ENCODE measurements at places on chromosomes 13 and 19. TPM values are rescaled to one million over a fixed set of nuclear protein-coding genes. Genes with fewer than 3 reads are reported as not detected.

DNA sequence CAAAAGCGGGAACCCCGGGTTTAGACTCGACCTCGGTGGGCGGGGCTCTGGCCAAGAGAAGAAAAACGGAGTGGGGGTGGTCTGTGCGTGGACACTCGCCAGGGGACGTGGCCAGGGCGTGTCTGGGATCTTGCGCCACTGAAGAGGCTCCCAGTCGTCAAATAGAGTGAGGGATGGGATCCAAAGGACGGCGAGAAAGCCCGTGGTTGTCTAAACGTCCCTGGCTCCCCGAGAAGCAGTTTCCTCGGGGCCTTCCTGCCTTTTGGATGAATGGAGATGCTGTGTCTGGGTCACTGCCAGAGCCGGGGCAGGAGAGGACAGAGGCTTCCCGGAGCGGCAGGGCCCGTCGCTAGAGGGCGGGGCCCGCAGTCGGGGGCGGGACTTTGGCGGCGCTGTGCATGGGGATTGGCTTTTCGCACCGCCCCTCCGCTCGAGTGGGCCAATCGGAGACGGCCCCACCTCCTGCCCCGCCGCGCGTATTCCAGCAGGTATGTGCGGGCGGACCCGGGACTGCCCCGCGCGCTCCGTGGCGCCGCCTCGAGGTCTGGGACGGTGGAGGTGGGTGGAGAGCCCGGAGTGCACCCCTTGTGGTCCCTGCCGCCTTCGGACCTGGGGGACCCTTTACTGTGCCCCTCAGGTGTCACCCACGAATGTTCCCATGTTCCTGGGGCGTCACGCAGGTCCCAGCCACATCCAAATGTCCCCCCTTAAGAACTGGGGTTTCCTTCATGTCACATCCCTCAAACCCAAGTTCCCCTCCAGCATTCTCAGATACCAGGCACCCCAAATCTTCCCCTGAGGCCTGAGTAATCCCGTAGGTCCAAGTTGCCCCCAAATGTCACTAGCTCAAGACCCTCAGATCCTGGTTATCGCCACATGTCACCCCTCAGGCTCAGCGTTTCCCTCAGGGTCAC, 38.3 kb downstream of the ZSWIM4 start:
- peak; percentile 92 for DNase-seq
- H3K4me1 ChIP-seq, result peaks cover 14% of the 10 kb centered on the region

- peaks cover 8% of the 10 kb centered on the region for H3K4me1 ChIP-seq
- no peak for DNase-seq
- peaks cover 5% of the 10 kb centered on the region for H3K36me3 ChIP-seq
- H3K27ac ChIP-seq, result no peak overlapping the region
Observed at GRCh38 chr13:106161146-106161545, 374.3 kb downstream of the EFNB2 start.

DNA sequence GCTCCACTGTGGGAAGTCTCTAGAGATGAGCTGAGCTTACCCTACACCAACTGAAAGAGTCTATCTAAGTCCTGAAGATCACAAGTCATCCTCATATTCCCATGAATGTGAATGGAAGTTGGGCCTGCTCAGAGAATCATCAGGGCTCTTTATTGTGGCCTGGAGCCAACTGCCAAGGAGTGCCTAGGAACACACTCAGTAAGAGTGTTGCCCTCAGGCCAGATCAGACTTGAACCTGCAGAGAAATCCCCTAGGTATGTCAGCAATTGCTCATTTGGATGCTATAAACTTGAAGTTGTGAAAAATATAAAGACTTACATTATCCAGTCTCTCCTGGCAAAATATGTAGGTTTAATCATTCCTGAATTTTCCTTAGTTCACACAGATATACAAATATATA, 1070.2 kb downstream of the EFNB2 start:
- H3K27me3 ChIP-seq, result no peaks in the 10 kb centered on the region
- peaks cover 41% of the 10 kb centered on the region for H3K4me1 ChIP-seq
- no peak for DNase-seq
- peak overlapping the region; percentile 53 for H3K27ac ChIP-seq
- H3K4me3 ChIP-seq, result no peak overlapping the region

DNA sequence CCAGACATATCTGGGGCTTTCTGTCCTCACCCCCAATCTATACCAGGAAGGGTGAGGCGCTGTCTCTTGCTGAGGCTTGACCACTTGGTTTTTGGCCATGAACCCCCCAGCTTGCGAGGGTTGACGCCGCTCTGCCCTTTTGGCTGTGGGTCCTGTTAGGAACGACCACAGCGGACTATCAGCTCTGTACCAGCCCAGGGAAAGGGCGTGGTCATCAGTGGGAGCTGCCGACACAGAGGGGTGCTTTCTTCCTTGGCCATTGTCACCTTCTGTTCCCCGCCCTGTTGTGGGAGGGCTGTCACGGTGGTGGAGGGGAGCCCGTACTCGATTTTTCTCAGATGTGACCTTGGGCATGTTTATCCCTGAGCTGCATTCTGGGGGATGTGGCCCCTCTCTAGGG, 5.7 kb downstream of the DCAF15 start:
- no peak for DNase-seq
- H3K27ac ChIP-seq, result no peak overlapping the region
- H3K4me3 ChIP-seq, result no peak overlapping the region
- peaks cover 8% of the 10 kb centered on the region for H3K4me1 ChIP-seq
- H3K27me3 ChIP-seq, result no peaks in the 10 kb centered on the region

DNA sequence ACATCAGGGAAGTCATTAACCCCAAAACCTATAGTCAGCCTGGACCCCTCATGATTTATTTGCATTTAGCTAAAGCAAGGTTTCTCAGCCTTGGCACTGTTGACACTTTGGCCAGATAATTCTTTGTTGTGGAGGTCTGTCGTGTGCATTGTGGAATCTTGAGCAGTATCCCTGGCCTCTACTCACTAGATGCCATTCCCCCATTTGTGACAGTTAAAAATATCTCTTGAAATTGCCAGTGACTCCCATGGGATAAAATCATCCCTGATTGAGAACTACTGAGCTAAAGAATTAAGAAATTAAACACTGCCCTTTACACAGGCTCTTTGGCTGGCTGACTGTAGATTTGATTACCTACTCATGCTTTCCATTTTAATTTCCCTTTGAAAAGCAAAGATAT, 102.7 kb downstream of the LMO7 start:
- H3K27me3 ChIP-seq, result no peaks in the 10 kb centered on the region
- peaks cover 26% of the 10 kb centered on the region for H3K36me3 ChIP-seq
- no peak for DNase-seq
- H3K27ac ChIP-seq, result no peak overlapping the region
- H3K4me1 ChIP-seq, result peaks cover 10% of the 10 kb centered on the region

DNA sequence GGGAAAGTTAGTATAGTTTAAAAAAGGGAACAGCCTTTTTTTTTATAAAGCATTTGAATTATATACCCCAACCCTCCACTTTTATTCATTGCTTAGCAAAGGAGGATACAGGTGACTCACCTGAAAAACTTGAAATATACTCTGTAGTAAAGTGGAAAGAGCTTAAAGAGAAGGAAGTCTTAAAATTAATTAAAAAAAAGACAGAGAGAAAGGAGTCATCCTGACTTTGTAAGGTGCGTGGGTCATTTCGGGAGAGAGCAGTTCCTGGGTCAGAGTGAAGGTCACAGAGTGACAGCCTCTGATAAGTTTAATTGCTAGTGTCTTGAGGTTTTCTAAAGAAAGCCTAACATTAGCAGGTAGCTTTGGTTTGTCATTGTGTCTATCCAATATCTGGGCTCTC, 310.3 kb downstream of the KLF5 start:
- no peaks in the 10 kb centered on the region for H3K36me3 ChIP-seq
- DNase-seq, result no peak
- no peaks in the 10 kb centered on the region for H3K27me3 ChIP-seq
- peaks cover 24% of the 10 kb centered on the region for H3K4me1 ChIP-seq
- peak overlapping the region; percentile 52 for H3K27ac ChIP-seq
- H3K4me3 ChIP-seq, result no peak overlapping the region

GRCh38 chr19:55066107-55066709, 3.3 kb upstream of the RDH13 start:
- H3K27me3 ChIP-seq, result peaks cover 49% of the 10 kb centered on the region
- H3K27ac ChIP-seq, result no peak overlapping the region
- no peaks in the 10 kb centered on the region for H3K36me3 ChIP-seq
- no peak overlapping the region for H3K4me3 ChIP-seq
- no peak for DNase-seq

GRCh38 chr13:65857942-65858565, 1372.1 kb downstream of the PCDH9 start:
- no peak overlapping the region for H3K27ac ChIP-seq
- no peaks in the 10 kb centered on the region for H3K36me3 ChIP-seq
- DNase-seq, result no peak

- no peak for DNase-seq
- H3K4me1 ChIP-seq, result peaks cover 14% of the 10 kb centered on the region
- H3K36me3 ChIP-seq, result peaks cover 4% of the 10 kb centered on the region
- peak within 1 kb of the TSS; percentile 68 for H3K4me3 ChIP-seq
Observed at GRCh38 chr19:39032063-39032918, at the start of gene FBXO27. Gene FBXO27 (minus strand): TSS chr19:39032549. CDS start chr19:39032227, 322 bp downstream.

DNA sequence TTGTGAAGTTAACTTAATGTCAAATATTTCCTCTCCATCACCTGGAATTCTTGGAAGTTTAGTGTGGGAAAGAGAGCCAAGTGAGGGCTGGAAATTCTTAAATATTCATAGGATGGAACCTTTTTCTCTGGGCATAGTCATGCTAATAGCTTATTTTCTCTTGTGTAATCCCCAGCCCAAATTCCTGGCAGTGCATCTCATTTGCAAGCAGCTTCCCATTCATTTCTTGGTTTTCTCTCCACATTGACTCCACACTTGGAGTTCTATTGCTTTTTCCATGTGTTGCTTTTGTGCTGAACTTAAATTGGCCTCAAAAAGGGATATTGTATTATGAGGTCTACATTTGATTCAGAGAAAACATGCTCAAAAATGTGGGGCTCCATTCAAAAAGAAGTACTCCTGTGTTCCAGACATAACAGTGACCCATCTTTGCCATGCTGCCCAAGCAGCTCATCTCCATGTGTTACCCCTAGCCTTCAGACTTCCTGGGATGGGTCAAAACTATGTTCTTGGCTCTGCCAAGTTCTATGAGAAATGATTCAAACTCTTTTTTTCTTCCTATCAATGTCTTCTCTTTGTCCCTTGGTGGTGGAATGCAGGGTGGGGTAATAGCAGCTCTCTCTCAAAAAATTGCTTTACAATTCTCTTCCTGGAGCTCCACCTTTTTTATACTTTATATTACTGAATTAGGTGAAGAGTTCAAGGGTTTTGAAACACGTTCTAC, 2471.5 kb downstream of the PCDH9 start:
- no peak overlapping the region for H3K4me3 ChIP-seq
- H3K4me1 ChIP-seq, result peaks cover 17% of the 10 kb centered on the region
- no peaks in the 10 kb centered on the region for H3K27me3 ChIP-seq
- H3K36me3 ChIP-seq, result no peaks in the 10 kb centered on the region
- H3K27ac ChIP-seq, result no peak overlapping the region
- DNase-seq, result no peak

GRCh38 chr19:49427855-49428546, 2.8 kb downstream of the GFY start:
- H3K4me3 ChIP-seq, result peak overlapping the region; percentile 59
- H3K4me1 ChIP-seq, result peaks cover 20% of the 10 kb centered on the region
- no peak for DNase-seq
- peaks cover 3% of the 10 kb centered on the region for H3K36me3 ChIP-seq

DNA sequence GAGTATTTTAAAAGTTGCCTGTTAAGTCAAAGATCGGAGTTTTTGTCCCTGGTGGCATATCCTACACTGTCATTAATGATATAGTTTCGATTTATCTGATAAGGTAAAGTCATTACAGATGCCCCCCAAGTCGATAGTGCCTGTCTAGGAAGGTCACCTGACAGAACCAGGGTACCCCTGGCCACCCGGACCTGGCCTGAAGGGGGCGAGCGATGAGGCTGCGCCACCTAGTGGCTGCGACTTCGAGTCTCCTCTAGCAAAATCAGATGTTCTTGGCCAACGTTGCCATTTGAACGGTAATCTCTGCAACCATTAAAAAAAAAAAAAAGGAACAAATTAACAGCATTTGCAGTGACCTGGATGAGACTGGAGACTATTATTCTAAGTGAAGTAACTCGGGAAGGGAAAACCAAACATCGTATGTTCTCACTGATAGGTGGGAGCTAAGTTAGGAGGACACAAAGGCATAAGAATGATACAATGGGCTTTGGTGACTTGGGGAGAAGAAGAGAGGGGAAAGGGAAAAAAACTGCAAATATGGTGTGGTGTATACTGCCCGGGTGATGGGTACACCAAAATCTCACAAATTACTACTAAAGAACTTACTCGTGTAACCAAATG, 565.1 kb downstream of the LIG4 start:
- no peaks in the 10 kb centered on the region for H3K36me3 ChIP-seq
- DNase-seq, result peak; percentile 64
- no peak overlapping the region for H3K27ac ChIP-seq
- no peak overlapping the region for H3K4me3 ChIP-seq
- no peaks in the 10 kb centered on the region for H3K4me1 ChIP-seq

- H3K4me3 ChIP-seq, result no peak overlapping the region
- H3K36me3 ChIP-seq, result peaks cover 45% of the 10 kb centered on the region
- no peak for DNase-seq
- H3K27me3 ChIP-seq, result no peaks in the 10 kb centered on the region
- peak overlapping the region; percentile 35 for H3K27ac ChIP-seq
Observed at GRCh38 chr19:32363175-32363574, 17.8 kb downstream of the ZNF507 start.

DNA sequence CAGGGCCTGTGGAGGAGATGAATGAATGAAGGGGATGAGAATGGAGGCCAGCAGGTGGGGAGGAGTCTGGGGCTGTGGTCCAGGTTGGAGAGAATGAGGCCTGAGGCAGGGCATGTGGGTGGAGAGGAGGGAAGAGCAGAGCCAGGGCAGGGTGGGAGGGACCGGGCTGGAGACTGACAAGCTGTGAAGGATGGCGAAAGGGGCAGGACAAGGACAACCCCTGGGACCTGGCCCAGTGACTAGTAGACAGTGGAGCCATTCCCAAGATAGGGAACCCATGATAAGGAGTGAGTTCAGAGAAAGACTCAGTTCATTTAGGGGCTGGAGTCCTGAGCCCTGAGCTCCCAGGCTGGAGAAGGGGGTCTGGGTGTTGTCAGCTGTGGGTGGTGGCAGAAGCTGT, 3.0 kb downstream of the PTH2 start:
- no peaks in the 10 kb centered on the region for H3K36me3 ChIP-seq
- no peak for DNase-seq
- H3K4me3 ChIP-seq, result no peak overlapping the region
- H3K27ac ChIP-seq, result no peak overlapping the region

- H3K4me3 ChIP-seq, result no peak overlapping the region
- peaks cover 5% of the 10 kb centered on the region for H3K27me3 ChIP-seq
- no peaks in the 10 kb centered on the region for H3K36me3 ChIP-seq
- no peak for DNase-seq
- no peaks in the 10 kb centered on the region for H3K4me1 ChIP-seq
Observed at GRCh38 chr19:39046037-39046821, 13.9 kb upstream of the FBXO27 start.

Gene DACH1
- 66.8 TPM for total RNA-seq

Gene CACNG7
- total RNA-seq, result 0.76 TPM

Gene GTF2F2
- 20.7 TPM for total RNA-seq

Gene COMP
- total RNA-seq, result 0.16 TPM

Gene OR10H5
- not detected for total RNA-seq
